Activated naive CD8-positive, alpha-beta T cell treated with anti-CD3 and anti-CD28 coated beads, Interleukin-2, amount 50 U/mL, for 24 hours (primary cell): ENCODE measurements at places on chromosomes 2 and 18.
A peak's percentile ranks its signal among the peaks of the same experiment; 100 is the strongest.

DNA sequence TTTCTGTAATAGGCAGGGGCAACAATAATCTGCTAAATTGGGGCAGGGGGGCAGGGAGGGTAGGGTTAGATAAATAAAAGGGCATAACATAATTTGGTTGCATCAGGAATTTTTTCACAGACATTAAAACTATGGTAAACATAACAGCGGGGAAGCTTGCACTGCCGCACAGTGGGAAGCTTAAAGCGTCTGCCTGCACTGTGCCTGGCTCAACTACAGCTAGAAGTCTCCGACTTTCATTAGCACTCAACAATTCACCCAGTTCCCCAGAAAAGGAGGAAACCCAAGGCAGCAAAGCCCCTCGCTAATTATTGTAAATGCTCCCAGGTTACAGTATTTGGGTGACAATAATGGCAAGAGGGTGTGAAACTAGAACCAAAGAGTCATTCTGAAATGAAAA lies 562.9 kb downstream of the ARHGAP15 start:
- no peak for DNase-seq

DNA sequence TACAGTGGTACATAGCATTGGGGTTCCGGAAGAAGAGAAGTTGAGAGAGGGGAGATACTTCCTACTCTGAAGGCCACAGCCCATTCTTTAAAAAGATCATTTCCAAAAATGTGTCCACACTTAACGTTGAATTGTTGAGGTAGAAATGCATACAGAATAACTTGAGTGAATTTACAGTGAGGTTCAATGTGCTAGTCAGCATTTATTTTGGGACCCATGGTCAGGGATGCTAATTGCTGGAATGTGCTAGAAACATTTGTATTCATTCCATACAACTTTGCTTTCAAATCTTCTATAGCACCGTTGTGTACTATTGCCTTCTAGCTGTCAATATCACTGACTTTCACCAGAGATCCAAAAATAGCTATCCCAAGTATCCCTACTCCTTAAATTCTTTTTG lies 325.9 kb downstream of the SATB2 start:
- no peak for DNase-seq

GRCh38 chr2:44836916-44837315 lies 104.6 kb upstream of the SIX3 start:
- no peak for DNase-seq

GRCh38 chr2:234964631-234965461 lies 13.0 kb downstream of the SH3BP4 start:
- DNase-seq: no peak

DNA sequence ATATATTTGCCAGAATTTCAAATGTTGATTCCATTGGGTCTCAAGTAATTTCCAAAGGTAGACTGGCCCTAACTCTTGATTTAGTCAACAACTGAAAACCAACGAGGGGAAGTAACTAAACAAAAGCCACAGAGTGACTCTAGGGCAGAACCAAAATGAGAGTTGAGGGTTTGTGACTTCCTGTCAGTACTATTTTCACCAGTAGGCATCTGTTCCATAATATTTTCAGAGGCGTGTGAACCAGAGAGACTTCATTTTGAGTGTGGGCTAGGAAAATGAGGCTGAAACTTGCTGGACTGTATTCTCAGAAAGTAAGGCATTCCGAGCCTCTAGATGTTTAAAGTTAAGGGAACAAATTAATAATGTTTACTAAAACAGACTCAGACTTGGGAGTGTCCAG lies 70.6 kb downstream of the GDF7 start:
- no peak for DNase-seq

GRCh38 chr2:100809506-100809905 lies 10.4 kb upstream of the NPAS2 start:
- DNase-seq: no peak

DNA sequence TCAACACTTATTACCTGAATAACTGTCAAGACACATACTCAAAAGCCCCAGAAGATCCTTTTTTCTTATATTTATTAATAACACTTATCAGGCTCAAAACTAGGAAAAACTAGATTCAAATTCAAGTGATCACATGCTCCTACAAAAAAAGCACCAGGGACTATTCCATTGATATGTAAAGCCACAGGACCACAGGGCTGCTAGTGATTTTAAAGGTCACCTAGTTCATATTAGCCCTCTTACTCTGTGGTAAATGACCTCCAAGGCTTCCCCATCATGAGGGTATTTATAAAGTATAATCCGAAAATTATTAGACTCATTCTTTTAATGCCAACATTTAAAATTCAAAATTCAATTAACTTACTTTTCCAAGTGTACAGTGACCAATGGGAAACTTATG lies 52.5 kb downstream of the LRPPRC start:
- no peak for DNase-seq

DNA sequence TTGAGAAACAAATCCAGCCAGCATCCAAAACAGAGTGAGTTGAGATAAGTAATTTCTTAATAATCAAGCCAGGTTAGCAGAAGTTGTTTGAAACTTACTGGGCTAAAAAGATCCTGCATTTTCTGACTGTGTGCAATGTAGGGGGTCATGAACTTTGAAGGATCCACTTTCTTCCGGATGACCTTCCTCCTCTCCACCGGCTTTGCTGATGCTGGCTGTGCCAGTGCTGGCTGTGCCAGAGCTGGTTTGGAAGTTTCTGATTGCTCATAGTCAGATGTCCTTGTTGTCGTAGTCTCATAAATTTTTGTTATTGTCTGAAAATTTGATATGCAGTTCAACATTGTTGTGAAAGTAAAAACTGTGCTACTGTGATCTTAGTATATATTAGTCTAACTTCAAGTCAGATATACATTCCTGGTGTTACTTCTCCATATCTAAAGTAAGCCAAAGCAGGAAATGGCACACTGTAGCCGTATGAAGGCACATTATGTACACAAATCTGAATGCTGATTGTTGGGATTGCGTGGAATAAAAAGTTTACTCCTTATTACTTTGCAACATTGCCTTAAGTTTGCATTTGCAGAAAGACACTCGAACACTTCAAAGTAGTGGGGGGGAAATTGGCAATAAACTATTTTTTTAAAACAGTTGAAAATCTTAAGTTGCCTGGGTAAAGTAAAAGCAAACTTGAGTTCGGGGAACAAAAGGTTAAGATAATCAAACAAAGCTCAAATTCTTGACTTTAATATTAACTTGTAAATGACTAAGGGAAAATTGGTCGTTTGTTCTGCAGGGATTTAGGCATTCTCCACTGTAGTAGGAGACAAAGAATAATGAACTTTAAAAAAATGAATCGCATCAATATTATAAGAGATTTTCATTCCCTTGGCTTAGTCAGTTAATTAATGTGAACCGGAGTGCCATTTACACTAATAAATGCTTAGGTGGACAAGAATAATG lies 6.4 kb downstream of the NEB start:
- DNase-seq: no peak

GRCh38 chr18:69725855-69726508 lies 221.7 kb downstream of the CD226 start:
- no peak for DNase-seq

DNA sequence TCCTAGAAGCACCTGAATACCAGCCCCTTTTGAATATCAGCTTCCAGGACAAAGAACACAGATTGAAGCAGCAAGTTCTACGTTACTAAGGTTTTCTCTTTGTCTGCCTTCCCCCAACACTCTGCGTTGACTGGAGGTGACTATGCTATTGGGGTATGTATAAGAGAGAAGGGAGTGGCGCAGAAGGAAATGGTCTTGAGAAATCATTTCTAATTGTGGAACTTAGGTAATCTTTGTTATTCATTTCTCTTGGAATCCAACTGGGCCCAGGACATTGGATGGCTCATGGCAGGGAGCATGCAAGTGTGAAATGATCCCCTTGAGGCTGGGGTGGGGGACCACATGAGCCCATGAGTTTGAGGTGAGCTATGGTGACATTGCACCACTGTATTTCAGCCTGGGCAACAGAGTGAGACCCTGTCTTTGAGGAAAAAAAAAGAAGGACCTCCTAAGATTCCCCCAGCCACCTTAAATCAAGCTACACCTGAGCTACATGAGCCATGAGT lies 29.7 kb downstream of the XDH start:
- no peak for DNase-seq

- DNase-seq: no peak
Observed at GRCh38 chr2:98932778-98933343, 3.2 kb downstream of the CRACDL start.

- no peak for DNase-seq
Observed at GRCh38 chr18:13579874-13580273, 146.5 kb downstream of the FAM210A start.

- DNase-seq: no peak
Observed at GRCh38 chr2:38152035-38152434, 76.1 kb upstream of the CYP1B1 start.

GRCh38 chr18:31498574-31499524 lies 872 bp downstream of the DSG2 start:
- no peak for DNase-seq

DNA sequence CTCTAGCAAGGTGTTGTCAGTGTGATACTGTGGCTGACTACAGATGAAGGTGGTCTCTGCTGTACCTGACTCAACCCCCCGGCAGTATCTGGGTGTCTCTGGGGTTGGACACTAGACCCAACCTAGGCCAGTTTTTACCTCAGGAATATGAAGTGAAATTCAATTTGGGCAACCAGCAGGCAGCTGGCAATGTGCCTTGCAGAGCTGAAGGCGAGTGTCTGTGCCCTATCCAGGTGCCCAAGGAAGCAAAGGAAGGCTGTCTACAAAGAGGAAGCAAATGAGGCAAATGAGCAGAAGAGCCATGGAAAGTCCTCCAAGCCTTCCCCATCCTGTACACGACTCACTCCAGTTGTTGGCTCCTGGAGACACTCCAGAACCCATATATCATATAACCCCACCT lies 264.6 kb upstream of the AGAP1 start:
- DNase-seq: no peak

DNA sequence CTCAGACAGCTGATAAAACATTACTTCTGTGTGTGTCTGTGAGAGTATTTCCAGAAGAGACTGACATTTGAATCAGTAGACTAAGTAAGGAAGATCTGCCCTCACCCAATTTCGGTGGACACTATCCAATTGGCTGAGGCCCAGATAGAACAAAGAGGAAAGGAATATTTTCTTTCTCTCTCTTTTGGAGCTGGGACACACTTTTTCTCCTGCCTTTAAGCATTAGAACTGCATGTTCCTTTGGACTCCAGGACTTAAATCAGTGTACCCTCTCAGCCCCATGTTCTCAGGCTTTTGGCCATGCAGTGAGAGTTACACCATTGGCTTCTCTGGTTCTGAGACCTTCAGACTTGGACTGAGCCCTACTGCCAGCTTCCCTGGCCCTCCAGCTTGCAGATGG lies 3.3 kb upstream of the SRBD1 start:
- DNase-seq: no peak

DNA sequence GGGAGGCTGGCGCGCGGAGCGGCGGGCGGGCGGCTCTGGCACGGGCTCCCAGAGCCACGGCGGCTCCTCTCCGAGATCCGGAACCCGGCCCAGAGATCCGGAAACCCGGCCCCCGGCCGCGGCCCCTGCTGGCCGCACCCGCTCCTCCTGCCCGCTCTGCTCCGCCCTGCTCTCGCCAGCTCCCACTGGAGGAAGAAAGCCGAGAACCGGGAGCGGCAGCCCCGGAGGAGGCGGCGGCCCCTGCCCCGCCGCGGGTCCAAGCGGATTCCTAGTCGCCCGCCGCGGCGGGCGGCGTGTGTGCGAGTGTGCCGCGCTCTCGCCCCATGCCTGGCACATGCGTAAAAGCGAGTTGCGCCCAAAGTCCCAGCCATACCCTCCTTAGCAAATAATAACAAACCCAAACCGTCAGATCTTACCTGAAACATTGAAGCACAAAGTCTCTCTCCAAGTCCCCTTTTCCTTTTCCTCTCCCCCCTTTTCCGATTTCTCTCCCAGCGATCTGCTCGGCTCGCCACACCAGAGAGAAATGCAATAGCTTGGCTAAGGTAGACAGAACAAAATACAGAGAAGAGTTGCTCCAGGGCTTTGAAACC lies 108.7 kb upstream of the KCTD1 start:
- peak; percentile 17 for DNase-seq

- DNase-seq: no peak
Observed at GRCh38 chr18:76545433-76546087, 50.5 kb upstream of the ZNF516 start.

- DNase-seq: no peak
Observed at GRCh38 chr2:110905217-110905616, 172.8 kb downstream of the ACOXL start.

GRCh38 chr2:71600555-71600954 lies 147.2 kb downstream of the DYSF start:
- DNase-seq: no peak
